Femur (tissue), 1 donor: ENCODE measurements at places on chromosomes 6 and 20.

DNA sequence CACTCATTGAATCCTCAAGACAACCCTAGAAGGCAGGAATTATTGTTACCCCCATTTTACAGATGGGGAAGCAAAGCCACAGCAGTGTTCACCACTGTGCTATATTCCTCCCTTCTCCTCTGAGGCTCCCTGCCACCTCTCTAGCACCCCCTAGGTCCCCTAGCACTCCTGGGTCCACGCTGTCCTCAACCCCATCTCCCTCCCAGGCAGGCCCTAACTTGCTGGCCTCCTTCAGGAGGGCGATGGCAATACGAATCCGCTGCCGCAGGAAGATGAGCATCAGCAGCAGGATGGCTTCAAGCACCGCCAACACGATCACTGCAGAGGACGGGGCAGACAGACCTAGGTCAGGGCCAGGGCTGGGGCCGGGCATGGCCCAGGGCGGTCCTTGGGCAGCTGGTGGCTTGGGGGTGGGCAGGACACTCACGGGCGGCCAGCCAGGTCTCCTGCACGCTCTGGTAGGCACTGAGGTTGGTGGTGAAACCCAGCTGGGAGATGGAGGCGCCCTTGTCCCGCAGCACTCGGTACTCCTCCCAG, 7.8 kb upstream of the NEU1 start:
- DNase-seq: no peak

GRCh38 chr20:62241506-62241905, 3.2 kb downstream of the OSBPL2 start:
- DNase-seq: no peak

GRCh38 chr20:19976595-19977372, 40.4 kb upstream of the NAA20 start:
- DNase-seq: peak; percentile 68

DNA sequence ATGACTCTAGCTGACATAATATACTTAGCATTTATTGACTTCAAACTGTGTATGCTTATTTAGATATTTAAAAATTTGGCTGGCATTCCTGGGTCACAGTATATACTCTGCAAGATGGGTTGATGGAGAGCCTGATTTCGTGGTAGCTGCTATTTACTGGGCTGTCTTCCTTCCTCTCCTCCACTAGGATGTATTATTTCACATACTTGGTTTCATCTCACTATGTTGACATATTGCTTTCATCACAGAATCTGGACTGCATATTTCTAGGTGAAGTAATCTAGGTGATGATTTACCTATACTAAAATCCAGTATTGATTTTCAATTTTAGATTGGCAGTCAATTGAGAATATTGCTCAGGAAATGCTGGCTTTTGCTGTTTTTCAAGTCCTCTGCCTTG, 15.7 kb downstream of the AFDN start:
- DNase-seq: no peak

DNA sequence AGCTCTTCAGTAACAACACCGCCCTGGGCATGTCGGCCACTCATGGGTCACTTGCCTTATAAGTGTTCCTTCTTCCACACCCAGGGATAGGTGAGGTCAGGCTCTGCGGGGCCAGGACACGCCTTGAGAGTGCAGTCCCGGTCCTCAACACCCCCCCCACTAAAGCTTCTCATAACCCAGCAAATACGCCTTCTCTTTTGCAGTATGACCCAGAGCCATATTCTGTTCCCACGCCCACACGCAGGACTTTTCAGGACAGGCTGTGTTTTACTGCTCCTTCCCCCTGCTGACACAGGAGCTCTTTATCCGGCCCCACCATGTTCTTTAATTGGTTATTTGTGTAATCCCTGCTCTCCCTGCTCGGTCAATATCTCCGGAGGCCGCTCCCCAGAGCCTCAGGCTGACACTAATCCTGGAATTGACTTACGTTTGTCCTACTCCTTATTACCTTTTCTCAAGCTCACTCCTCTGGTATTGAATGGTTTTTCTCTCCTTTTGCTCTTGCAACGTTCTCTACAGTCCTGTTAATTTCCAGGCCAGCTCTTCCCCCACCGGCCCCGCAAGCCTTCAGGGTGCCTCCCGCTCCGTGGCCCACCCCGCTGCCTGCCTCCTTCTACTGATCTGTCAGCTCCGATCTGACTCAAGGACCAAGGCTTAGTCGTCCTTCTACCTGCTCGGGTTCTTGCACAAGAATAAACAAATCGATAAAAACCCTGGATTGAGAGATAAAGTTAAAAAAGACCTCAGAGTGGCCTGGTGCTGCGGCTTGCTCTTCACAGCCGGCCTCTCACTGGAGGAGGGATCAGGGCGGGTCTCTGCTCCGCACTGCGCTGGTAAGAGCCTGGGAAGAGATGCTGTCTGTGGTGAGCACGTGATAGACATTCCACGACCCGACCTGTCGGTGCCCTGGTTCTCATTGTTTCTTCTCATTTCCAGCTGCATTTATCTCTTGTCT, 357.5 kb downstream of the ZFAND3 start:
- peak; percentile 24 for DNase-seq

GRCh38 chr6:75609639-75610590, 8.2 kb downstream of the SENP6 start:
- DNase-seq: no peak

- DNase-seq: no peak
Observed at GRCh38 chr20:45985573-45985972, 13.6 kb upstream of the ZNF335 start.

DNA sequence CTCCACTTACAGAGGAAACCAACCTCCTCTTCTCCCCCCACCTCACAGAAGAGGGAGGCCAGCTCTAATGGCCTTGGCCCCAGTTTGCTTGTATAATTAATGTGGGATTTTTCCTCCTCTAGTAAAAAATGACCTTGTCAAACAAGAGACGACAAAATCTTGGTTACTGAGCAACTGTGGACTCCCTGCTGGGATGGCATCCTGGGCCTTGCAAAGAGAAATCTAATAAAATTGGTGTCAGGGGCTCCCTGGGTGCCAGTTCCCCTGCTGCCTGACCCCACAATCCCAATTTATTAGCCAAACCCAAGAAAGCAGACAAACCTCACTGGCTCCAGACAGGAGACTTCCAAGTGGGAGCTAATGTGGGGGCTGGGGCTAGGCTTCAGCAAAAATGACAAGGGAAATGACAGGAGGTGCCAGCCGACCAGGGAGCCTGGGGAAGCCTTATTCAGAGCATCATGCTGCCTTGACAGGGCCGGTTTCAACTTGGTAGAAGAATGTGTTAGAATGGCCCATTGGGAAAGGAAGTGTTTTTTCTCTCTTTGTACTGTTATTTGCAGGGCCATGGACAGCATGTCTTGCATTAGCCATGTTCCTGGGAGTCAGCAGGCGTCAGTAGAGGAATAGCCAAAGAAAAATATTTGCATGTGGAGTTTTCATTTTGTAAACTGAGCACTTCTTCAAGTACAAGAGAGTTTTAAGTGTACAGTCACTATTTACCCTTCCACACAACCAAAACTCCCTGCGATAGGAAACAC, 816.9 kb downstream of the DHX35 start:
- no peak for DNase-seq

- DNase-seq: no peak
Observed at GRCh38 chr20:48889140-48889790, 32.2 kb upstream of the ARFGEF2 start.

DNA sequence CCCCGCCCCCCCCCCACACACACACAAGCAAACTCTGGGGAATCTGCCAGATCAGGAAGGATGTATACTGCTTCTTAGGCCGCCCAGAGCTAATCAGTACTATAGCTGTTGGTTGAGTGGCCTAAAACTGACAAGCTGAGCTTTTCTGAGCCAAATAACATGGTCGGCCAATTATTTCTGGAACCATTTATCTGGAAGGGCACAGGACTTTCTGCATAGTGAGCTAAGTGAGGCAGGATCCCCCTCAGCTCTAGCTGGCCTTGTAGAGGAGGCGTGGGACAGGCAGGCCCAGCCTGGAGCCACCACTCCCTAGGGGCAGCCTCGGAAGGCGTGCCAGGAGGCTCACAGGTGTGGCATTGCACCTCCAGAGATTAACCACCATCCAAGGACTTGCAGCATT, 200.1 kb downstream of the TMEM242 start:
- no peak for DNase-seq

GRCh38 chr6:20317430-20317829, 84.2 kb upstream of the E2F3 start:
- no peak for DNase-seq

DNA sequence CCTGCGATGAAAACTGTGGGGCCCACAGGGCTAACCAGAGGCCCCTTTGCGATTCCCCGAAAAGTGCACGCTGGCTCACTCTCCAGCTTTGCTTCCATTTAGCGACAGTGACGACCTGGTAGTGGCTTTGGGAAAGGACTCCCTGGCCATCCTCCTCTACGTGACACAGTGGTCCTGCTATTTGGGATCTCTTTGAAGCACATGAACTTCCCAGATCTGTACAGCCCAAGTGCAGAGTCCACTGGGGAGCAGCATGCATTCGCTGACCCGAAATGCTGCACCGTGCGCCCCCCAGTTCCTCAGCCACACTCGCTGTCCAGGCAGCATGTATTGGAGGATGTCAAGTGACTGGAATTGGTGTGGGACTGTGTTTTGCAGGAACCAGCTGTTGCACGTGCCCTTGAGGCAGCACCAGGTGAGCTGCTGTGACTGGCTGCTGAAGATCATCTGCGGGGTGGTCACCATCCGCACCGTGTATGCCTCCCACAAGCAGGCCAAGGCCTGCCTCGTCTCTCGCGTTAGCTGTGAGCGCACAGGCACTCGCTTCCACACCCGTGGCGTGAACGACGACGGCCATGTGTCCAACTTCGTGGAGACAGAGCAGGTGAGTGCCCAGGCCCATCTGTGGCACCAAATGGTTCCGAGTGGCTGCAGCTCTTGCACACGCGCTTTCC, 51.6 kb downstream of the SYNJ2 start:
- DNase-seq: no peak

GRCh38 chr6:139126255-139126654, 8.6 kb upstream of the HECA start:
- peak; percentile 50 for DNase-seq

GRCh38 chr6:166744223-166745134, 117.4 kb upstream of the RPS6KA2 start:
- DNase-seq: no peak

DNA sequence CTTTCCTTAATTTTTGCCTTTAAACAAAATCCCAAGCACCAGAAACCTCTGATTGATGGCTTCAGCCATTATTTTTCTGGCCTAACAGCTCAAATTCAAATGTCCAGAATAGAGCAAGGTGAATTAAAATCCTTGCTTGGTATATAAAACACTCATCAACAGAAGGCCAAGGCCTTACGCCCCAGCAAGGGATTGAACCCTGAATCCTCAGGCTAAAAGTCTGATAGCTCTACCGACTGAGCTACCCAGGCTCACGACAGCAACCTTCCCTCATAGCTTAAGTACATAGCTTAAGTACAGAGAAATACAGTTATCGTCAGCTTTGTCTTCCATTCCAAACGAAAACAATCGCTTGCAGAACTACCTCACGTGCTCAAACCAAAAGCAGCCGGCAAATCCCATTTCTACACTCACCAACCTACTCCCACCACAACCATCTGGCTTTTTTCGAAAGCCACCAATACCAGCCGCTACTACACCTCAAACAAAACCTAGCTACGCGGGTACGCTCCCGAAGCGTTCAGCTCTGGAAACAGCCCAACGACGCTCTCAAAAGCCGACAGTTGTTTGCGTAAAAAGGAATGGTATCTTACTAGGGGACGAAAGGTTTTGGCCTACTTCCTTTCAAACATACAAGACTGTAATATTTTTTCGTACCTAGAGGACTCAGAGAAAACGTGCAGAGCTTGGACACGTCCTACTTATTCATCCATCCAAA, 167.5 kb downstream of the GPX5 start:
- no peak for DNase-seq

- DNase-seq: no peak
Observed at GRCh38 chr6:121438869-121439268, 3.4 kb downstream of the GJA1 start.

GRCh38 chr6:92297101-92297500, 1122.3 kb downstream of the EPHA7 start:
- DNase-seq: no peak

- DNase-seq: no peak
Observed at GRCh38 chr6:119187596-119187995, 109.1 kb upstream of the FAM184A start.

- DNase-seq: no peak
Observed at GRCh38 chr6:108130262-108130661, 35.6 kb upstream of the NR2E1 start.

GRCh38 chr6:29294499-29294914, 7.0 kb upstream of the OR14J1 start:
- DNase-seq: no peak

DNA sequence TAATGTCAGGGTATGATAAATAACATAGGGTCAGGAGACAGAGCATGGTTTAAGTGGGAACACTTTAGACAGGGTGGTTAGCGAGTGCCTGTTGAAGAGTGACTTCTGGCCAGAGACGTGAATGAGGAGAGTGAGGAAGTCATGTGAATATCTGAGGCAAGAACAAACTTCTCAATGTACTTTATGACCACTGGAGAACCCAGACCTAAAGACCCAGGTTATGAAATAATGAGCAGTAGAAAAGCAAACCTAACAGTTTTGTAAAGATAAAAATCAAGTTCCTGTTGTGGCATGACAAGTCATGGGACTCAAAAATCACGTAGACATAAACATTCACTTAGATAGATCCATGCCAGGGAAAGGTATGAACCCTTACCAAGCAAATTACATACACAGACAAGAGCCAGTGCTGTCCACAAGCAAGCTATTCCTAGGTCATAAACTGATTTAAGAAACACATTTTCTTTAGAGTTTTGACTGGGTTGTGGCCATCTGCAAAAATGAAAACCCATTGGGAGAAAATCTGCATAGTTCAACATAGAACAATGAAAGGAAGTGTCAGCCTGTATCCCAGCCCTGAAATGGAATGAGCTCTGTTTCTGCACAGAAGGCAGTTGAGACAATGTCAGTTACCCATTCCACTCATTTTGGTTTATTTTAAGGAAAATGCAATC, 2.2 kb upstream of the MYCT1 start:
- no peak for DNase-seq

DNA sequence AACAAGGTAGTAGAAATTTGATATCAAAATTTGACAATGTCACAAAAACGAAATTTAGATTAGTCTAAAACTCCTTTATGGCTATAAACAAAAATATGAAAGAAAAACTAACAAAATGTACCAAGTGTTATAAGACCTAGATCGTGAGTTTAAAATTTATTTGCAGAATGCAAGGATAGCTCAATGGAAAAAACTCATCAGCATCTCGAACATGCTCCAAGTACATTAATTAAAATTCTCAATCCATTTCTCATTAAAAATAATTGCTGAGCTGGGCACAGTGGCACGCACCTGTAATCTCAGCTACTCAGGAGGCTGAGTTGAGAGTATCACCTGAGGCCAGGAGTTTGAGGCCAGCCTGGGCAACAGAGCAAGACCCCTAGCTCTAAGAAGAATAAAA, 70.8 kb downstream of the MAP3K5 start:
- DNase-seq: no peak

- DNase-seq: peak; percentile 53
Observed at GRCh38 chr20:18276821-18277220, 11.5 kb upstream of the ZNF133 start.

- DNase-seq: no peak
Observed at GRCh38 chr6:24004062-24004461, 122.0 kb upstream of the NRSN1 start.
